Renal pelvis (tissue), 12 donors: ENCODE measurements at places on chromosomes 4 and X.
A peak's percentile ranks its signal among the peaks of the same experiment; 100 is the strongest.

- DNase-seq: no peak
Measured at GRCh38 chr4:105598787-105599186, 46.4 kb downstream of the ARHGEF38 start.

DNA sequence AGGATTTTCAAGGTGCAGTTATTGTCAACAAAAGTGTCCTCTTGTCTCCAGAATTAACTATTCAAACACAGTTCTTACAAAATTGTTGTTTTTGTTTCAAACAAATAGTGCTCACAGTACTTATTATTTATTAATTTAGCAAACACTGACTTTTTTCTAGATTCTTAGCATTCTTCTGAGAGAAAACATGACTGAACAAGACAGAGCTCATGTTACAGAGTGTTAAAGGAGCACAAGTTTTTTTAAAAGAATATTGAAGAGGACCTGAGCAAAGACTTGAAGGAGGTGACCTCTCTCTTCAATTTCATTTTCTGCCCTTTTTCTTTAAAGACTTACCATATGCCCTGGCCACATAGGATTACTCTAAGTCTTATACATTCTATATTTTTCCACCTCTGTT, 2220.3 kb upstream of the AGA start:
- DNase-seq: no peak

GRCh38 chr4:8817096-8817812, 54.4 kb downstream of the HMX1 start:
- DNase-seq: no peak

GRCh38 chr4:105808750-105809041, 86.6 kb upstream of the NPNT start:
- DNase-seq: peak; percentile 0

- no peak for DNase-seq
Measured at GRCh38 chr4:6561706-6562371, 13.2 kb upstream of the MAN2B2 start.
